NCI-H524 (cell line): ENCODE measurements at places on chromosomes 1 and 21.
A peak's percentile ranks its signal among the peaks of the same experiment; 100 is the strongest.

DNA sequence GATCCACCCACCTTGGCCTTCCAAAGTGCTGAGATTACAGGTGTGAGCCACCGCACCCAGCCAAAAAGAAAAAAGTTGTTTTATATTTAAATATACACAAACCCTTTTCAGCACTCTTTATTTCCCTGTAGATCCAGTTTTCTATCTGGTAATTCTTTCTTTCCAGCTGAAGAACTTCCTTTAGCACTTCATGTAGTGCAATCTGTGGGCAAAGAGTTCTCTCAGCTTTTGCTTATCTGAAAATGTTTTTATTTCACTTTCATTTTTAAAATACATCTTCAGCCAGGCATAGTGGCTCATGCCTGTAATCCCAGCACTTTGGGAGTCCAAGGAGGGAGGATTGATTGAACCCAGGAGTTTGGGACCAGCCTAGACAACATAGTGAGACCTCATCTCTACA is 28.5 kb upstream of the HYI start:
- no peak for DNase-seq

DNA sequence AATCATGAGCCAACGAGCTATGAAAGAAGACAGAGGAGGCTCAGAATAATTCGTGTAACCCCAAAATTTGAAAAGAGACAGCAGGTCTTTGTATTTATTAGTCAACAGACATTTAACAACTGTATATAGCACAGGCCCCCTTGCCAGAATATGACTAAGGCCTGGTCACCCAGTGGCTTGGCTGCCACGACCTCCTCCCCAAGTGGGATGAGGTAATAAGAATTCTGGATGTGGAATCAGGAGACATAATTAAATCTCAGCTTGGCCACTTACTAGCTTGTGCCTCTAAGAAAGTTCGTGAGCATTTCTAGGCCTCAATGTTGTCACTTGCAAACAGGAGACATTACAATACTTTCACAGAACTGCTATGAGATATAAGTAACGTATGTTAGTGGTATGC is 134.2 kb upstream of the TNFSF4 start:
- DNase-seq: no peak

DNA sequence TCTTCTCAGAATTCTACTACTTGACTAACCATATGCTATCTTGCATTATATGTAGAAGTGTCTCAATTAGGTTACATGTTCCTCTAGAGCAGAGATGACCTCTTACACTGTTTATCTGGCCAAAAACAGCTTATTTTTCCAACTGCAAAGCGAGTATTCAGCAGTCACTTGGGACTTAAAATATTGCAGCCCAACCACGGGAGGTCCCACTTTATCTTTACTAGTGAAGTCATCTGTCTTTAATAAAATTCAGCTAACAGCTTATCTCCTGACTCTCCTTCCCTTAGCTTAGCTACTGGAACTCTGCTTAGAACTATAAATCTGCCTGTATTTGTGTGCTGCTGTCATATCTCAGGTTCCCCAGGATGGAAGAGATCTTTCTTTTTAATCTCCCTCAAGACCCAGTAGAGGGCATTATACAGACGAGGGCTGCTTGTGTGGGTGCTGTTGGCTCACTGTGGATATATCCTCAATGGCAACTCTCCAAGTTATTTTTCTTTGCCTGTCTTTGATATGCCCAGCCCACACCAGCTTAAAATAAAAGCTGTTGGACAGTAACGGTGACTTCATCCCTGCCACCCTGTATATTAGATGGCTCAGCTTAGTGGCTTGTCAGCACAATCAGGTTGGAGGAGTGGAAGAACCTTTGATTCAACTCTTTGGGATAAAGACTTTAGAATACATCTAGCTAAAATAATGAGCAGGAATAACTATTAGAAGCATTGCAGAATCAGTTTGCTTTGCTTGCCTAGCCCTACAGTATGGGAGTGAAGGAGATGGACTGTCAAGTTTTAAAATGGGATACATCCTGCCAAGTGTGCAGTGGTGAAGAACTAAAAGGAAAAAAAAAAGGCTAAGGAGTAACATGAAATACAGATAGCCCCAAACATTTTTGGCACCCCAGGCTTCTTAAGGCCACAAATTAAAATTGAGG is 9.6 kb downstream of the ENSA start:
- DNase-seq: peak; percentile 24

- no peak for DNase-seq
Observed at GRCh38 chr1:174032671-174033222, 10.6 kb upstream of the RC3H1 start.

GRCh38 chr1:160471253-160471652 is 51.8 kb downstream of the SLAMF6 start:
- DNase-seq: no peak

GRCh38 chr1:248366609-248367008 is 5.1 kb downstream of the OR2T4 start:
- DNase-seq: no peak

DNA sequence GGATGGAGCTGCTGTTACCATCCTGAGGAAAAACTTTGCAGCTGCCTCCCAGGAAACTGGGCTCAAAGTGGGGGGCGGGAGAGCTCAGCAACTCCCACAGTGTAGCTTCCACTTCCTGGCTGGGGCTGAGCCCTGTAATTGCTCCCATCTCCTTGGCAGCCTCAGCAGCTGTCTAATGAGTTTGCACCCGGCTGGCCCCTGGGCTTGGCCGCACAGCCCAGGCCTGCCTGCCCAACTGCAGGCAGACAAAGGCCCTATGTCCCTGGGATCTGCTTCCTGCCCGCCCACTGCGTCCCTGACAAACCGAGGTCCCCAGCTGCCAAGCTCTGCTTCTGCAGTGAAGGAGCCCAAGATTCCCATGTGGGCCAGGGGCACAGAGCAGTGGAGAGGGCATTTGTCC is 30.1 kb downstream of the EDN2 start:
- DNase-seq: no peak

DNA sequence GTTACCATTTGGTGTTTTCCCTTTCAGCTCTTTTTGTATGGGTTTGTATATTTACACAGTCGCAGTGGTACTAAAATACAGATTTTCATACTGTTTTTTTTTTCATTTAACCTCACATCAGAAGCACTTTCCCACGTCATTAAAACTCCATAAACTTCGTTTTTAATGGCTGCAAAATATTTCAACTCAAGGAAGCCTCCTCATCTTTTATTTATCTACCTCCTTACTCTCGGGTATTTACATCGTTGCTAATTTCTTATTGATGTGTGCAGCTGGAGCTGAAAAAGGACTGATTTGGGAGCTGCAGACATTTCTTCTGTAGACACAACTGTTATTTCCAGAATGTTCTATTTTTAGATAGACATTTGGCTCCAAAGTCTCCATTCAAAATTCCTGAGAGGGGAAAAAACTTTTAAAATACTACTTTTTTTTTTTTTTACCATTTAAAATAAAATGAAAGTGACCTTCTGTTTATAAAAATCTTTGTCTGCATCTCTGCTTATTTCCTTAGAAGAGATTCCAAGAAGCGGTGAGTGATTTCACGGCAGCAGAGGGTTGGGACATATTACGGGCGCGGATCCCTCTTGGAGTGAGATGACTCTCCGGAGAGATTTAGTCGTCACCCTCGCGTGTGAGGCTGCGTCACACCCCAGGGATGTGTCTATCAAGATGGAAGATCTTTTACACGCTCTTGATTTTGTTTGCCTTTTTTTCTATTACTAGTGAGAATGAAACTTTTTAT is 10.1 kb downstream of the RUNX3 start:
- no peak for DNase-seq

GRCh38 chr1:235919127-235919832 is 52.6 kb upstream of the LYST start:
- peak; percentile 62 for DNase-seq

DNA sequence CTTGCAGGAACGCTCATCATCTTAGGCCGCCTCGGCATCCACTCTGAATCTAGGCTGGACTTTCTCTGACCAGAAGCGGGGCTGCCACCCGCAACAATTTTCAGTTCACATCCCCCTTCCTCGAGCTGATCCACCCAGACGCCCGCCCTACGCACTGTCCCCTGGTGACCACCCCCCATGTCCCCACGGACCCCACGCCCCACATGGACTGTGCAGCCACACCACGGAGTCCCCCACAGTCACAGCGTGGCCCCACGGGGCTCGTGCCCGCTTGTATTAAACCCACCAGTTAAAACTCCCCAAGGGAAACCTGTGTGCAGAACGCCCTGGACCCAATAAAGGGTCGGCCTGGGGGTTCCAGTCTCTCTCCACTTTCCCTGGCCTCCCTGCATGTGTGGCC is 13.0 kb upstream of the C1QTNF12 start:
- no peak for DNase-seq

DNA sequence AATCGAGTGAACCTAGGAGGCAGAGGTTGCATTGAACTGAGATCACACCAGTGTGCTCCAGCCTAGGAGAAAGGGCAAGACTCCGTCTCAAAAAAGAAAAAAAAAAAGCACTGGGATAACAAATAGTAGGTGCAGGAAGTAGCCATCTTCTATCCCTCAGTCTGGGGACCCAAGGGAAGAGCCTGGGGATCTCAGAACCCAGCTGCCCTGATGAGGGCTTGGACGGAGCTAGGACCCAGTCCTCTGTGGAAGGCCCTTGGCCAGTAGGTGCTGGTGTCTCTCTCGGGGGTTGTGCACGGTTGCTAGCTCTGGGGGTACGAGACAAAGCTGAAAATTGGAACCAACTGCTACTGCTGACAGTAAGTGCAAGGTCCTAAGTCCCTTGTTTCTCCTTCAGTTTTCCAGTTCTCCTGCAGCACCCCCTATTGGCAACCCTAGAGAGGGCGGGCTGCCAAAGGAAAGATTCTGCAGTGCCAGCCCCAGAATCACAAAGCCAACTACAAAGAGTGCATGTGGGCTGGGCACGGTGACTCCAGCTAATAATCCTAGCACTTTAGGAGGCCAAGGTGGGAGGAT is 57.6 kb upstream of the KIF1B start:
- DNase-seq: peak; percentile 12

- no peak for DNase-seq
Observed at GRCh38 chr1:48194801-48195200, 27.7 kb upstream of the SLC5A9 start.

DNA sequence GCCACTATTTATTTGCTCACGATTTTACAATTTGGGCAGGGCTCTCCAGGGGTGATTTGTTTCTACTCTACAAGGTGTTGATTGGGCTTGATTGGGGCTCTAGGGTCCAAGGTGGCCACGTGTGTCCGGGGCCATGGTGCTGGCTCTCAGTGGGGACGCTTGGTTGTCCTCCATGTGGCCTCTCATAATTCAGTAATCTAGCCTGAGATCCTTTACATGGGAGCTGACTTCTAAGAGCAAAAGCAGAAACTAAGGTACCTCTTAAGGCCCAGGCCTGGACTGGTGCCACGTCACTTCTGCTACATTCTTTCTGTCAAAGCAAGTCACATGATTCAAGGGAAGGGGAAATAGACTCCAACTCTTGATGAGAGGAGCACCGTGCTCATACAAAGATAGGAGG is 8.1 kb upstream of the PSRC1 start:
- DNase-seq: no peak

DNA sequence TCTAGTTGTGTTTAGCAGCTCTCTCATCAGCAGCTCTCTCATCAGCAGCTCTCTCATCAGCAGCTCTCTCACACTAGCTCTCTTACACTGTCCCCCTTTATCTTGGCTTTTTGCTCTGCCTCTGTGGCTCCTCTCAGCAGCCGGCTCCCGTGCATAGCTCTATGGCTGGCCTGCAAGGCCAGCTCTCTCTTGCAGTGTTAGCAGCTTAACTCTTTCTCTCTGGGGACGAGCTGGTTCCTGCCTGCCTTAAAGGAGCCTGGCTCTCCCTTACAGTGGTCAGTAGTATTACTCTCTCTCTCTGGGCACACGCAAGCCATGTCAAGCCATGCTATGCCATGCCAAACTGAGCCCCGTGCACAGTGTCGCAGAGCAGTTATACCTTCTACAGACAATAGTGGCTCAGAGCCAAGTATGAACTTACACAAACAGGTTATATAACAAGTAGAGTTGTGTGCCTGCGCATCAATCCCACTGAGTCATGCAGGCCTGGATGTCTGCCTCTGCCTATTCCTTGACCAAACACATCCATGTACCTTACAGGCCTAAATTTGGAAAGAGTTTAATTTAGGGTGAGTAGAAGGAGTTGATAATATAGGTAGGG is 295.9 kb downstream of the TPR start:
- DNase-seq: no peak
